ENCODE measurements at places on chromosomes 3 and 15.

DNA sequence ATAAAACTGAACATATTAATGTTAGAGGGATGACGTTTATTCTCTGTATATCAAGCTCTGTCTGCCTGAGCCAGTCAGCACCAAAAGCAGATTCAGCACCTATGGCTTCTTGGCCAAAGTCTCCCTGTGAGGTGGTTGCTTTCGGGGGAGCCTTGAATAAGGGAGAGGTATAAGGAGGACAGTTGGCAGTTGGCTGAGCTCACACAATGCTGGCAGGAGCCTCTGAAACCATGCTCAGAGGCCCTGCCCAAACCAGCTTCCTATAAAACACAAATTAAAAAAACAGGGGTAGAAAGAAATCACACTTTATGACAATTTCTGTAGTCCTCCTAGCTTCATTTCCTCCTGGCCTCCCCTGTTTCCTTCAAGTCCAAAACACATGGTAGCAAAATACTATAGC, 18.8 kb downstream of the ARHGEF3 start:
- no peak for DNase-seq

- DNase-seq = no peak
Observed at GRCh38 chr15:92074646-92075045, 221.1 kb downstream of the SLCO3A1 start.

GRCh38 chr15:66735909-66736305, 33.9 kb downstream of the SMAD6 start:
- DNase-seq = no peak

DNA sequence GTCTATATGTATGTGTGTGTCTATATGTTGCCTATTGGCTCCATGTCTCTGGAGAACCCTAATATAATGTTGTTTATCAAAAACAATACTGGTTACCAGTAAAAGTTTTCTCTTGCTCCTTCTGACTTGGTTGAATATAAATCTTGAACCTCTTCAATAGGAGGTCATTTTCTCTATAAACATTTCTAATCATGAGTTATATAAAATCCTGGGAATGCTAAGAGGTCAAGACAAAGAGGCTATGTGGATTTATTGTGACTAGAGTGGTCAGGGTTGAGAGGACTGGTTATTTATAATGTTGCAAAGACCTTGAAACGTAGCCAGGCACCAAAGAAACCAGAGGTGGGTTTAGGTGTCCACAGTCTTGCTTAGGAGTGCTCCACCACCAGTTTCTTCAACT, 1.2 kb upstream of the MINDY4B start:
- DNase-seq = no peak

- no peak for DNase-seq
Observed at GRCh38 chr3:112010636-112011035, 11.9 kb downstream of the TAGLN3 start.

GRCh38 chr3:179149951-179150350, 1.8 kb downstream of the PIK3CA start:
- no peak for DNase-seq

GRCh38 chr3:169497567-169498257, 165.8 kb downstream of the MECOM start:
- DNase-seq = no peak

- DNase-seq = no peak
Observed at GRCh38 chr15:70466305-70466704, 297.1 kb downstream of the UACA start.

- no peak for DNase-seq
Observed at GRCh38 chr15:70160803-70161565, 63.3 kb upstream of the TLE3 start.

DNA sequence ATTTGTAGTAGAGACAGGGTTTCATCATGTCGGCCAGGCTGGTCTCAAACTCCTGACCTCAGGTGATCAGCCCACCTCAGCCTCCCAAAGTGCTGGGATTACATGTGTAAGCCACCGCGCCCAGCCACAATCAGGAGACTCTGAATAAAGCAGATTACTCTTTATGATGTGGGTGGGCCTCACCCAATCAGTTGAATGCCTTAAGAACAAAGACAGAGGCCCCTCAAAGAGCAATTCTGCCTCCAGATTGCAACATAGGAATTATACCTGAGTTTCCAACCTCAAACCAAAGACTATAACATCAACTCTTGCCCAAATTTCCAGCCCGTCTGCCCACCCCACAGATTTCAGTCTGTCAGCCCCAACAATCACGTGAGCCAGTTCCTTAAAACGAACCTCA, 18.8 kb upstream of the FAM174B start:
- DNase-seq = no peak

GRCh38 chr15:89822611-89822950, 7.9 kb upstream of the ANPEP start:
- no peak for DNase-seq

- DNase-seq = peak; percentile 6
Observed at GRCh38 chr15:56919609-56920366, 1.3 kb downstream of the TCF12 start.

DNA sequence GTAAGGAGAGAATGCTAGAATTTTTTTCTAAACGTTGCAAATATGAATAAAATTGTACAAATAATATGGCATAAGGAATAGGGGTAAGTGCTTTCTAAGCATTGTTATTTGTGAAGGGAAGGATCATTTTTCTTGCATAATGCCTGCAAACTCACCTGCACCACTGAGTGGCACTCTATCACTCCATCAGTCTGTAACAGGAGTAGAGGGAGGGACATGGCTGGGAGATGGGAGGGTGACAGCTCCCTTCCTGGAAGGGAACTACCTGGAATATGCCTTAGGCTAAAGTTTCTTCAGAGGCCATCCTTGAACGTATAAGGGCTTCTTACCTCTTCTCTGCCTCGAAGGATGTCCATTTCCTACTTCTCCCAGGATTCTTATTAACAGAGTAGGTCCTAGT, 3.0 kb downstream of the NAALADL2 start:
- DNase-seq = no peak
